RKO (cell line): ENCODE measurements at places on chromosomes 4 and X.
A peak's percentile ranks its signal among the peaks of the same experiment; 100 is the strongest.

- DNase-seq: no peak
Measured at GRCh38 chr4:54368281-54369265, 139.5 kb downstream of the PDGFRA start.

DNA sequence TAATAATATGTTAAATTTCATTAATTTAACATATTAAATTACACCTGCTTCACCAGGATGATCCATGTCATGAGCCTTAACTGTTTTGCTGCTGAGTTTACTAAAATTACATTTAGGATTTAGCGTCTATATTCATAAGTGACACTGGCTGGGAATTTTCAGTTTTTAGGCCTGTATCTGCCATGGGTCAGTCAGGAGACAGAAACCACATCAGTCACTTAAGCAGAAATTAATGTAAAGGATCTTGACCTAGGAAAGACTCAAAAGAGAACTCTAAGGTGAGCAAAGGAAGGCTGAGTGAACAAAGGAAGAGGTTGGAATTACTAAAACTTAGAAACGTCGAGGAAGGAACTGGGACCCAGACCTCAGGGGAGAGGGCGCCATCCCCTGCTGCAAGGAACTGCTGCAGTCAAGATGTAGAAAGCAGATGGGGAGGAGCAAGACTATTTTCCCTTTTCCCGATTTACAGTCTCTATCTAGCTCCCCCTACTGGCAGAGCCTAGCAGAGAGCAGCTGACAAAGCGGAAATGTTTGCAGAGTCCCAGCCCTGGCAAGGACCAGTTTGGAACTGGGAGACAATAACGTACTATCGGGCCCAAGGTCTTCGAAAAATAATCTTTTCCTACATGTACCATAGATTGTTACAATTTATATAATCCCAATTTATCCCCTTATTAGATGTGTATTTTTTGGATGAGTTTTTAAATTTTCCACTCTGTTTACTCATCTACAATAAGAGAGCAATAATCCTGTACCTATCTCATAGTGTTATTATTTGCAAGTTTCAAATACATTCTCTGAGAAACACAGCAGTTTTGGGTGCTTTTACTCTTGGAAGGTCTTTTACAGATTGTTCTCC, 22.6 kb upstream of the RBBP7 start:
- peak; percentile 89 for DNase-seq

DNA sequence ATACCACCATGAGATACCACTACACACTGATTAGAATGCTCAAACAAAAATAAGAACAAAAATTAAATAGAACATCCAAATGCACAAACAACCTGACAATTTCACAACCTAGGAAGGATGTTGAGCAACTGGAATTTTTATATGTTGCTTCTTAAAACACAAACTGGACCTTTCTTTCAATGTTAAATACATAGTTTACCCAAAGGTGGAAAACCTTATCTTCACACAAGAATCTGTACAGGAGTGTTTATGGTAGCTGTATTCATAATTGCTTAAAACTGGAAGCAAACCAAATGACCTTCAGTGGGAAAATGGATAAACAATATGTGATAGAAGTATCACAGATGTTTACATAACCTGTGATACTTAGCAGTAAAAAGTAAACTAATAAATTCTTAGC, 573.8 kb downstream of the MAGEB5 start:
- no peak for DNase-seq

DNA sequence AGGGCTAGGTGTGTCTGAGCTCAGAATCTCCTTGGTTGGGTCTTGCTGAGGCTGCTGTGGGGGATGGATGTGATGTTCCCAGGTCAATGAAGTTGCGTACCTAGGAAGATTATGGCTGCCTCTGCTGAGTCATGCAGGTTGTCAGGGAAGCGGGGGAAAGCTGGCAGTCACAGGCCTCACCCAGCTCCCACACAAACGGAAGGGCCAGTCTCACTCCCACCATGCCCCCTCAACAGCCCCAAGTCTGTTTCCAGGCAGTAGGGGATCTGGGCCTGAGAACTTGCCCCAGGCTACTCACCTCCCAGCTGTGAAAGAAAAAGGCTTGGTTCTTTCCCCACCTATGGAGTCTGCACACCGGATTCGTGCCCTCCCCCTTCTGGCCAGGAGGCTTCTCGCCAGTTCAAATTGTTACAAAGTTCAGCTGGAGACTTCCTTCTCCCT, 72.9 kb downstream of the WDR44 start:
- no peak for DNase-seq

DNA sequence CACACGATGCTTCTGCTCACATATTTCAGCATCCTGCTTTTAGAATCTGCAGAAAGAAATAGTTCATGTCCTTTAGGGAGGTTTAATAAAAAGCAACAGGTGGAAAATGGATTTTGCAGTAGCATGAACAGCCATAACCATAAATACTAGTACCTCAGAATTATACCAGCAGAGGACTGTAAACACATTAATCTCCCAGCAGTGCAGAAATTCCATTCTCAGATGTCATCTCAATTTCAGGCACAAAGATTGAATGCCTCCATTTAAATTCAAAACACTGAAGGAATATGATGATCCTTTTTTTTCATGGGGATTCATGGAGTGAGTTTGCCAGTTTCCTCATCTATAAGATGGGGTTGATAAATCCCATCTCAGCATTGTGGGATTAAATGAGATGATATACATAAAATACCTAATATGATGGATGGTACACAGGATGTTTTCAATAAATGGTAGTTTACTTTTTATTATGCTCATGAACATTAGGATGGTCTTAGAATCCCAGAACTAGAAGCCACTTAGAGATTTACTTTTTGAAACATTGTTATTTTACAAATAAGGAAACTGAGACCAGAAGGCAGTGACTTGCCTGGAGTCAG, 566 bp upstream of the LIMCH1 start:
- DNase-seq: no peak

- DNase-seq: no peak
Measured at GRCh38 chrX:154323537-154323936, 27.9 kb downstream of the TKTL1 start.

- no peak for DNase-seq
Measured at GRCh38 chrX:139532834-139533233, 2.3 kb downstream of the F9 start.

DNA sequence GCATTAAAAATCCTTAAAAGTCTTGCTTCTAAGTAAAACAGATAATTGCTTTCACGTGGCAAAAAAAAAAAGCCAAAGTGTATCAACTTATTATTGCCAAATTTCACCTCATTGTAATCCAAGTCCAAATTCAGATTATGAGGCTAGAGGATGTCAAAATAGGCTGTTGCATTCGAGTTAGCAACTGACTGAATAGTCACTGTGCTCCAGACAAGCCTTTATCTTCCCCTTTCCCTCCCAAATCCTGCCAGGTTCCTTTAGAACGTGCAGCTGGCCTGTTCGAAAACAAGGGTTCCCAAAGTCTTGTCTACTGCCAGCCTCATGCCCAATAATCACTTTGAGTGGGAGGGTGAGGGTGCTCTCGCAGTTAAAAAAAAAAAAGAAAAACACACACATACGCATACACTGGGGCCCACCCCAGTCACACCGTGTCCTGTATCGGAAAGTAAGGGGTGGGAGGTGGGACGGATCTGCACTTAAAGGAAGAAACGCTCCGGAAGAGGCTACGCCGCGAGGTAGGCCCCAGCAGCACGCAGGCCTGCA, 603 bp downstream of the MAD2L1 start:
- peak; percentile 56 for DNase-seq

- no peak for DNase-seq
Measured at GRCh38 chrX:68421636-68422035, 11.7 kb downstream of the OPHN1 start.
